Lower leg skin (tissue), 4 donors: ENCODE measurements at places on chromosomes 3 and 15.

DNA sequence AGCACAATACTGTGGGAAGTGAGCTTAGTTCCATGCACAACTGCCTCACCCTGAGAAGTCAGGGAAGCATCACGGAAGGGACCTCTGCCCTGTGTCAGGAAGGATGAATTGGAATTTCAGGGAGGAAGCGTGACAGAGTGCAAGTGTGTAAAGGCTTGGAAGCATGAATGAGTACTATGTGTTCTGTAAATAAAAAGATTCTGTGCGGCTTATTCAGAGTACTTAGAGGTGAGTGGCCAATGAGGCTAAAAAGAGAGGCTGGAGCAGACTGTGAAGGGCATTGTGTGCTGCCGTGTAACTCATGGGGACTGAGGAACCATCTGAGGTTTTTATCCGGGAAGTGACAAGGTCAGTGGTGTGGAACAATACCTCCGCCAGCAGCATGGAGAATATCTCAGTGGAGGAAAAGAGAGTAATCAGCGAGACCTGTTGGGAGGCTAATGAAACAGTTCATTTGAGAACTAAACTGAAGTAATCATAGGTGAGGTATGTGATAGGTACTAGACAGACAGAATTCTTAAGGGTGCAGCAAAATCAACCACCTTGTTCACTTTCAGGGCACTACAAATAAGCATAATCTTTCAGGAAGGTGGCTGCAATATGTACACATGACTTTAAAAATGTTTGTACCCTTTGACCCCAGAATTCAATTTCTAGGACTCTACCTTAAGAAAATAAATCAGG lies 64.9 kb upstream of the SPRED1 start:
- no peak for DNase-seq

GRCh38 chr3:158121295-158121694 lies 11.4 kb downstream of the RSRC1 start:
- DNase-seq: no peak

DNA sequence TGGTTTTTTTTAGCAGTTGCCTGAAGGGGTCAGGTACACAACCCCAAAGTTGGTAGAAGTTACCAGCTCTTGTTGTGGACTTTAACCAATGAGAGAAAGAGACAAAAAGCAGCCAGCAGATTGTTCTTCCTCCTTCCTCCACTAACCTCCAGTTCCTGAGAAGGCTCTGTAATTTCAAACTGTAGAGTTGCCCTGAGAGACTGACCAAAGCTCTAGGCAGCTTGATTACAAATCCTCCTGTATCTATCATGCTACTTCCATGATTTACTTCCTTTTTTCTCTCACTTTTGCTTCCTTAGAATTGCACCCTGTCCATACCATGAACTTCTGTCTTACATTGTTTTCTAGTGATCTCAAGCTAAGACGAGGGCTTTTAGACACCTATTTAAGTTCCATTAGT lies 29.2 kb downstream of the NSUN3 start:
- no peak for DNase-seq

- no peak for DNase-seq
These were observed 80.2 kb downstream of the LRRK1 start for GRCh38 chr15:100999369-100999768.

DNA sequence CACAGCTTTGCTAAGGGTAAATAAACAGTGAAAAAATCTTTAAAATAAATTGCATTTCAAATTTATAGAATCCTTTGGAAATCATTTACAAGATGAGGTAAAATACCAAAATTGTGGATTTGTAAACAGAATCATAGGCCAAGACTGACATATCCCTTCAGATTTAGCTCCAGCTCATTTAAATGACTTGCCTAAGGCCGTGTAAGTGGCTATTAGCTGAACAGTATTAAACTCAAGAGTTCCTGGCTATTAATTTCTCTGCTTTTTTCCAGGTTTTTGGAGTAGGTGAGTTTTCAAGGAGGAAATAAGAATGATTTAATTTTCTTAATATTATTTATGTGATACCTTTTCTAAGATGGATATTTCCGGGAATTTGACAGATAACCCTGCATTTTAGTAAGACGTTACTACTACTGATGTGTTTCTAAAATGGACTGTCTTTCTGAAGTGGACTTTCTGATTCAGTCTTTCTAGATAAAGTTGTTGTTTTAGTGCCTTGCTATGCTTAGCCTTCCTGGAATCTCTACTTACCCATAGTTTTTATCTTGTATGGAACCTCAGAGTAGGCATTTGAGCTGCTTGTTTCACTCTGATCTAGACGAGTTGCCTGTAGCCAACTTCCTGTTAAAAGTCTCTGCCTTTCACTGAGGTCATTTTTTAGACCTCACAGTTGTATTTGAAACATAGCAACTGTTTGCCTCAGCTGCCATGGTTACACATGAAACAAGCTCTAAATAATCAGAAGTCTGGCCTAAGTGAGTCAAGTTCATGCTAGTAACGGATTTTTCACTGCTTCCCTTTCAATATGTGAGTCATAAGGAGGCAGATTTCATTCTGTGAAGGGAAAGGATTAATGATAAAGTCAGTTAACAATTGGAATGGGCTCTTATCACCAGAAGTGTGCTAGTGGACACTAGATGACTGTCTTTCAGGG lies 127.0 kb downstream of the KLHL25 start:
- no peak for DNase-seq

GRCh38 chr3:64094713-64095079 lies 71.4 kb upstream of the PSMD6 start:
- DNase-seq: no peak

GRCh38 chr3:117226932-117227331 lies 517.4 kb downstream of the TUSC7 start:
- DNase-seq: no peak

DNA sequence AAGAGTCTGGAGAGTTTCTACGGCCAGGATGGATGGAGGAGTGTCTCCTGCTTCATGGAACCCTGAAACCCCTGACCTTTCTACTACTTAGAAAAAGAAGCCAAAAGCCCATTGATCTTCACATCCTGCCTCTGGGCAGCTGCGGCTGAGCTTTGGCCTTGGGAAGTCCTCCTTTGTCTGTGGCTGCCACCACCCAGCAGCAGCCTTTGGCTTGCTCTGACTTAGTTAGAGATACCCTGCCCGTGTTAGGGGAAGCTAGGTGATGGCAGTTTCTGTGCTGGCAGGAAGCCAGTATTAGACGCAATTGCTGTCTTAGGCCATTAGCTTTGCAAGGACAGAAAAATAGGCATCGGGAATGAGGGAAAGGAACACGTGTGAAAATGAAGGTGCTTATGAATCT lies 18.8 kb downstream of the APH1B start:
- DNase-seq: no peak

GRCh38 chr3:177351206-177351605 lies 153.9 kb upstream of the TBL1XR1 start:
- peak; percentile 23 for DNase-seq

DNA sequence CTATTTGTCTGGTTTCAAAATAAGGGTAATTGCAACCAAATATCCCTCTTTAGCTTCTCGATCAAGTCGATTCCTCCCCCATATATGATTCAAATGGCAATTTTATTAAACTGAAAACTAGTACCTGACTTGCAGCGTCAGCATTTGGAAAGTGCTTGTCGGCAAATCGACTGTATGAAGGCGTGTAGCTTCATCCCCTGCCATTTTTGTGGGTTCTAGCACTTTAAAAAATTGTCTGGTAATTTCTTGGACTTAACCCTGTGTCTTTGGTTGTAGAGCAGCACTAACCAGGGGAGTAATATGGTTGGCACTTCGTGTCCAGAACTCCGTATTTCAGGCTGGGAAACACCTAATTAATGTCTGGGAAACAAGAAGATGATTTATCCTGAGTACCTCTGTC lies 573 bp downstream of the MME start:
- DNase-seq: no peak

- no peak for DNase-seq
These were observed 731.1 kb downstream of the EDEM1 start for GRCh38 chr3:5918626-5919025.

- DNase-seq: no peak
These were observed 21.8 kb upstream of the LIMD1 start for GRCh38 chr3:45572755-45573154.

DNA sequence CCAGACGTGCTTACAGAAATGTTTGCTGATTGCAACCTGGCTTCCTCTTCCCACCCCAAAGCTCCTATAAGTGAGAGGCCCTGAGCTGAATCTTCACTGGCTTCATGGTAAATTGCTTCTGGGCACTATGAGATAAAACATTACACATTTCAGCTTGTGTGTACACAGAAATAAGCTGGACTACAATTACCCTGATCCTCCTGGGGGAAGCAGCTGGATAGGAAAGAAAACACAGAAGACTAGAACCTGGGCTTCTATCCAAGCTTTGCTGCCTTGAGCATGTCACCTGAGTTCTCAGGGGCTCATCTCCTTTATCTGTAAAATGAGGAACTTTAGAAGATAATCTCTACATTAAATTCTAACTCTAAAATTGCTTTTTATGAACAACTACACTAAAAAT lies 40.3 kb downstream of the THBS1 start:
- no peak for DNase-seq

- peak; percentile 82 for DNase-seq
These were observed 66.7 kb downstream of the SLC6A1 start for GRCh38 chr3:11059090-11059798.

- DNase-seq: peak; percentile 74
These were observed 29.3 kb upstream of the SLC41A3 start for GRCh38 chr3:126113238-126113555.

GRCh38 chr3:21405671-21406667 lies 345.0 kb downstream of the ZNF385D start:
- no peak for DNase-seq

- DNase-seq: peak; percentile 37
These were observed 11.8 kb upstream of the SLC6A11 start for GRCh38 chr3:10804183-10804648.

DNA sequence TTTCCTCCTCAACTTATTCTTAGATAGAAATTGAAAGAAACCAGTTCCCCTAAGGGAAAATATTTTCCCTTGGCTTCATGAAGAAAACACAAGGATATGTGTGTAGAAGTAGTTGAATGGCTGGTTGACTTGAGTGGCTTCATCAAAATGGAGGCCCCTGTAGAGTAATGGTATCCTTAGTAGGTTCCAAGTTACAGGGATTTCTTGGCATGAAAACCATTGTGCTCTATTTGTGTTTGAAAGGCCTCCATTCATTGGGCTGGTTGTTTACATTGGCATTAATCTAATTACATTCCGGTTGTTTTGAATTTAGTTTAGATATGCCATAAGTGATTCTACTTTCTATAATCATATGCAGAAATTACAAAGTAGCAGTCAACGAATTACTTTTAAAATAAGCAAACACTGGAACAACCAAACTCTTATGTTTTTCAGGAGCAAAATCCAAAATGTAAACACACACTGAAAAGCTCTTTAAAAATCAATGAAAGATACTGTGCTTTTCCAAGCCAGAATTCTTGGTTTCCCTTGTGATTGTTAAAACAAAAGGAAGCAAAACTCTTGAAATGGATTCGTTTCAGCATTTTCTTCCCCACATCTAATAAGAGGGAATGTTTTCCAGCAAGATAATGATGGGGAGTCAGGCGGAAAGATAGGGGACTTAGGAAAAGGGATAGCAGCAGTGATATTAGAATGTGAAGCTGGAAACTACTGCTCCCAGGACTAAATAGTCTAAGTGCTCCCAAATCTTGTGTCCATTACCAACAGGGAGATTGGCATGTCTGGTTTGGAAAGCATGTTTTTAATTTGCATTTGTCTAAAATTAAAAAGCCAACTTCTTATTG lies 77.0 kb downstream of the EPHA3 start:
- DNase-seq: no peak

GRCh38 chr15:27872355-27872754 lies 226.8 kb downstream of the OCA2 start:
- no peak for DNase-seq

- DNase-seq: no peak
These were observed 209.5 kb upstream of the SUCLG2 start for GRCh38 chr3:67863869-67864268.

DNA sequence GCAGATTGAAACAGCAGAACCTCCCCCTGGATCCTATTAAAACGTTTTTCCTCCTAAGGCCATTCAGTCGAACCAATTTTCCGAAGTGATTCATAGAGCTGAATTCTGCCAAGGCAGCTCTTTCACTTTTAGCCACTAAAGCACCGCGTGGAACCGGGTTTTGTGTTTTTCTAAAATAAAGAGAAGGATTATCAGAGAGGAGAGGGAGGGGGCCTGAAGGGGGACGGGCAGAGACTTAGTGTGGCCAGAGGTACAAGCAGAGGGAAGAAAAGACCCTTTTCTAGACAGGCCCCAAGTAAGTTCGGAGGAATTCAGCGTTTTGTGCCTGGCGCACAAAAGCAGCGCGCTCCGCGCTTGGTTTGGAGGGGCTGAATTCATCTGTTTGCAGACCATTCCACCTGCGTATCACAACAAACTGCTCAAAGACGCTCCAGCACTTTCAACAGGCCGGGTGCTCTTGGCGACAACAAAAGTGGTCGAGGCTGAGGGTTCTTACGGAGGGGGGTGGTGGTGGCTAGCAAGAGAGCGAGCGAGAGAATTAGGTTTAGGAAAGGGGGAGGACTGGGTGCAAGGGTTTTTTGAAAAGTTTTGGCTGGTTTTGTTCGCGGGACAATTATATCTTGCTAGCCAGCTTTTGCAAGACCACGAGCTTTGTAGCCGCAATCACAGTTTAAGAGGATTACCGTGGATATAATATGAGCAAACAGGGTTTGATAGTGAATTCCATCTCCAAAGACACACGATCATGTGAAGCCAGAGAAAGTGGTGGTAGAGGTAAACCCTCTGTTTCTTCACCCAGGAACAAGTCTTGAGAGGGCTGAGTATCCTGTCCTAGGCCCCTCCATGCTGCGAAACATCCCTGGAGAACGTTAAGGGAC lies 1.2 kb upstream of the FEZF2 start:
- no peak for DNase-seq

DNA sequence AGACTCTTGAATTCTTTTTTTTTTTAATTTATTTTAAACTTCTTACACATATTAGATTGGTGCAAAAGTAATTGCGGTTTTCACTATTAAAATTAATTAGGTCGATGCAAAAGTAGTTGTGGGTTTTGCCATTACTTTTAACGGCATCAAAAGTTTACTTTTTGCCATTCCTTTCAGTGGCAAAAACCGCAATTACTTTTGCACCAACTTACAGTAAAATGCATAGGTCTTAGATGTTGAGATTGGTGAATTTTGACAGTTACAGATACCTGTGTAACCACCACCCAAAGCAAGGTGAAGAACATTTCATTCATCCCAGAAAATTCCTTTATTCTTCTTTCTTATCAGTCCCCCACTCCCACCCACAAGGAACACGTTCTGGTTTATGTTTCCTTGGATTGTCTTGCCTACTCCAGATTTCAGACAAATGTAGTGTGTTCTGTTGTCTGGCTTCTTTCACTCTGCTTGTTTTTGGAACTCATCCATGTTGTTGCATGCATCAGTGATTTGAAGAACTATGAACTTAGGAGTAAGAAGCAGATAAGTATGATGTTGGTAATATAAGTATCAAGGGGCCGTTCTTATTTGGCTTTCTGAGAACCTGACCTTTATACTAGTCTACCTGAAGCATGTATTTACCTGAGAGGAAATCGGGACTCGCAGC lies 198.4 kb upstream of the UBE2E1 start:
- no peak for DNase-seq

GRCh38 chr3:129616291-129616690 lies 9.8 kb upstream of the PLXND1 start:
- no peak for DNase-seq
